Sciatic nerve (tissue), 2 donors: ENCODE measurements at places on chromosomes 3 and 15. TPM values are rescaled to one million over a fixed set of nuclear protein-coding genes. Genes with fewer than 3 reads are reported as not detected.

ANKRD34C gene
- total RNA-seq = 0.13 TPM

KNL1 gene
- total RNA-seq = 0.89 TPM

- DNase-seq = no peak
Observed at GRCh38 chr3:195162033-195162669, 108.8 kb downstream of the XXYLT1 start.

DNA sequence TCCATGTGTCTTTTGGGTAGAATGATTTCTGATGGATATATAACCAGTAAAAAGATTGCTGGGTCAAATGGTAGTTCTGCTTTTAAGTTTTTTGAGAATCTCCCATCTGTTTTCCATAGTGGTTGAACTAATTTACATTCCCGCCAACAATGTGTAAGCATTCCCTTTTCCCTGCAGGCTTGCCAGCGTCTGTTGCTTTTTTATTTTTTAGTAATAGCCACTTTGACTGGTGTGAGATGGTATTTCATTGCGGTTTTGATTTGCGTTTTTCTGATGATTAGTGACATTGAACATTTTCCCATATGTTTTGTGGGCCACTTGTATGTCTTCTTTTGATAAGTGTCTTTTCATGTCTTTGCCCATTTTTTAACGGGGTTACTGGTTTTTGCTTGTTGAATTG is 36.3 kb upstream of the MB21D2 start:
- DNase-seq = no peak

GRCh38 chr3:147960786-147961185 is 551.6 kb downstream of the ZIC1 start:
- DNase-seq = no peak

DNA sequence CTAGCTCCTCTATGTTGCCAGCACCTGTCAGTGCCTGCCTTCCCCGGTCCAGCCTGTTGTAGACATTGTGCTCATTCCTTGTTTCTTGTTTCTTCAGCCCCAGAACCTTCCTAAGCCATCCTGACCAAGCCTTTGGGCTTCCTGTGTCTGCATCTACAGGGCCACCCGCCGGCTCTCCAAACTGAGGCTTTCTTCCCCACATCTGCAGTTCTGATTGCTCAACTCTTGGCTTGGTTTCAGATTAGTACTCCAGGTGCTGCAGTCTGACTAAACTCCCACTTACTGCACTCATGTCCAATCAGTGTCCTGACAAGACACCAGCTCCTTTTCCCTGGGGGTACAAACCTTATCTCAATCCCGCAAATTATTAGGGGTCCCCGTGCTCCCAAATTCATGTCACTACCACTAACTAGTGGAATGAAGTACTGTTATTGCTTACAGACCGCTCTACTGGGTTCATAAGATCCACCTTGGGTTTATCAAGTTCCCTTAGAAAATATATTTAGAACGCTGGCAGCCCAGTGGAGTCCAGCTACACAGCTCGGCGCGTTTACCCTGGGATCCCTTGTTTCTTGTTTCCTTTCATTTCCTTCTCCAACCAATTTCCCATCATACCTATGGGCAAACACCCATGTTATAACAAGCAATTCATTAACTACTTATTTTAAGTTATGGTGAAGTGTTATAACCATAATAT is 114.2 kb upstream of the TJP1 start:
- DNase-seq = no peak

- DNase-seq = no peak
Observed at GRCh38 chr15:32747921-32748342, 30.1 kb downstream of the GREM1 start.

DNA sequence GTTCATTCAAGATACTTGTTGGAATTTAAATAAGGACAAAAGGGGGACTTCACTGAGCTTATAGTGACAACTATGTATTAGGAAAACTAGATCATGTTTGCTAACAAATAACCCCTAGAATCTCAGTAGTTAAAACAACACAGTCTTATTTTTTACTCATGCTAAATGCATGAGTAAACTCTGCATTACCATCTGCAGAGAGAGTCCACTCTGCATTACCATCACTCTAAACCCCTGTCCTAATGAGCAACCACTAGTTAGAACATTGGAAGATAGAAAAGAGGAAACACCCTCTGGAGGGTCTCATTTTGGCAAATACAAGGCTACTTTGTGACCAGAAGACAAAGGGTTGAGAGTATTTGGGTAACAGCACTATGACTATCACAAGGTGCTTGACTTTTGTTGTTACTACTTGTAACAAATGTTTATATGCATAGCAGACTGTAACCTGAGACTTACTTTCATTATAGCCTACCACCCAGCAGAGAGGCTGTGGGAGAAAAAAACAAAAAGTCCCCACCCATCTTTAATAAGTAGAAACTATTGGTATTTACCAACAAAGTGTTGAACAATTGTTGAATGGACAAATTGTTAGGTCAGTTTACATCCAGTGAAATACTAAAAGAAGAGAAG is 99.1 kb downstream of the OXSM start:
- no peak for DNase-seq

- DNase-seq = no peak
Observed at GRCh38 chr3:134352031-134352671, 22.1 kb downstream of the AMOTL2 start.

DNA sequence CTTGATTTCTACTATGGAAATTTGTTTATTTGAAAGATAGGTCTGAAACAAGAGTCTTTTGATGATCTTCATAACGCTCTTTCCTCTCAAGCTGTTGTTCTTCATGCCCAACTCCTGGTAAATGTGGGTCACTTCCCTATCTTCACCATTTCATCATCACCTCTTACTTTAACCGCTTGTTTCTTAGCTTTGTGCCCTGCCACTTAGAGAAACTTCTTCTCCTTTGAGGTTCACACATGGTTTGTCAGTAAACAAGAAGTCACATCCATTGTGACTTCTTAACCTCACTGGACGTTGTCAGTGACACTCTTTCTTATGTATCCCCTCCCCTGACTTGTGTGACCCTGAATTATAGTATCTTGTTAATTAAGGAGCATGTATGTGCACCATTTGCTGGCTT is 16.9 kb upstream of the P2RY13 start:
- no peak for DNase-seq
